ENCODE measurements at places on chromosomes 11 and 22.

GRCh38 chr11:36684840-36685801, 87.1 kb upstream of the RAG2 start:
- DNase-seq, result no peak

DNA sequence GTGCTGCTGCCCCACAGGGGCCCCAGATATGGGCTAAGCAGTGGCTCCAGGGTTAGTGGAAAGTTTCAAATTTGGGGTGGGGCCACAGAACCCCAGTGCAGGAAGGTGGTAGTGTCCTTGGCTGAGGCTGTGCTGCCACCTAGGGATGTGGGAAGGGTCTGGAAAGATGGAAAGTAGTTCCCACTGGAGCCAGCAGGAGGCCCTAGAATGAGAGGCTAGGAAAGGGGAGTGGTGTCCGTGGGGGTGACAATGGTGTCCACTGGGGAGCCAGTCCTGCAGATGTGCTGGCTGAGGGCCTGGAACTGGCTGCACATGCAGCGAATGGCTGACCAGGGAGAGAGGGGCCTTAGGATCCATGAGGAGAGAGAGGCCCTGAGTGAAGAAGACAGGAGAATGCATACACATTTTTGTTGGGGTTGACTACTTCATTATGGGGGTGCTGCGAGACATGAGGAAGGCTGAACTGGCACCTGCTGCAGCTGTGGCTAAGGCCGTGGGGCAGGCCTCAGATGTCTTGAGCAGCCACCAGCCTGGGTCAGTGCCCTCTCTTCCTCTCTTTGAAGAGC, 21.1 kb downstream of the RFPL3 start:
- no peak for DNase-seq

GRCh38 chr22:37212174-37212906, at the start of gene SSTR3:
Gene SSTR3, minus strand, starts transcription at chr22:37212477. Its CDS starts 4,674 bp downstream, at chr22:37207803.
- no peak for DNase-seq

DNA sequence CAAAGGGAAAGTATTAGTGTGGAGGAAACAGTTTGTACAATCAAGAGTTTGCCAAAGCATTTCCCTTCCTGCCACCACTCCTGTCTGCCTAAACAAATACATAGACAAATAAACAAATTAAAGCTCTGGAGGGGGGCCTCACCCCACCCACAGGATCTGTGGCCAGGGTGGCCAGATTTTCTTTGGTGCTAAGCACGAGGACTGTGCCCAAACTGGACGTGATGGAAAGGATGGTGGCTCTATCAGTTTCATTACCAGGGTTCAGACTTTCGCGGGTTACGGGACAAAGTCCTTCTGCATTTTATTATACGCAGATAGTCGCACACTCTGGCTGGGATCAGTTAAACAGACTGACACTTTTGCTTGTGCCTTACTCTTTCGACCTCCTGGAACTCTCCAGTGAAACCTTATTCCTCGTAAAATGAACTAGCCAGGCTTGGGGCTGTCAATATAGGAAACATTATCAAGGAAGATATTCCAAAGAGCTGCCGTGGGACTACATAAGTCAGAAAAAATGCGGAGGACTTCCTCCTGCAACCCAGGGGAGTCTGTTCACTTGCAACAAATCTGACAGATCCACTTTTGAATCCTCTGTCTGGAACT, 11.2 kb downstream of the BARX2 start:
- no peak for DNase-seq

GRCh38 chr11:102061276-102061675, 14.0 kb downstream of the CFAP300 start:
- no peak for DNase-seq

DNA sequence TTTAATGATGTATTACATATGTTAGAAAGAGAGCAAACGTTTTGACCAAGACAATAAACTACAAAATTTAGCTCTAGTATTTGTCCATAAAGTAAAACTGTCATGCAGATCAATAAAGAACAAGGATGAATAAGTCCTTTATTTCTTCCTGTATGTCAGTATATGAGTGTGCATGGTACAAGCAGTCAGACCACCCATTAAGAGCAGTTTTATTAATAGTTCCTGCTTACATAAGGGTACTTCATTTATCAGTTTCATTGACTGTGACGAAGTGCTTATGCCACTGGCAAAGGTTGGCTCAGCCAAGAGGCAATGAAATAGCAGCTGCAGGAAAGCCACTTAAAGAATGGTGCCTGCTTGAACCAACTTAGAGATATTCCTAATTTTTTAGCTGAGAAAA, 913.0 kb upstream of the CNTN5 start:
- DNase-seq, result no peak

- no peak for DNase-seq
Observed at GRCh38 chr11:114774599-114775361, 96.5 kb downstream of the NXPE2 start.

- DNase-seq, result no peak
Observed at GRCh38 chr22:37692627-37693285, 4.1 kb upstream of the TRIOBP start.

DNA sequence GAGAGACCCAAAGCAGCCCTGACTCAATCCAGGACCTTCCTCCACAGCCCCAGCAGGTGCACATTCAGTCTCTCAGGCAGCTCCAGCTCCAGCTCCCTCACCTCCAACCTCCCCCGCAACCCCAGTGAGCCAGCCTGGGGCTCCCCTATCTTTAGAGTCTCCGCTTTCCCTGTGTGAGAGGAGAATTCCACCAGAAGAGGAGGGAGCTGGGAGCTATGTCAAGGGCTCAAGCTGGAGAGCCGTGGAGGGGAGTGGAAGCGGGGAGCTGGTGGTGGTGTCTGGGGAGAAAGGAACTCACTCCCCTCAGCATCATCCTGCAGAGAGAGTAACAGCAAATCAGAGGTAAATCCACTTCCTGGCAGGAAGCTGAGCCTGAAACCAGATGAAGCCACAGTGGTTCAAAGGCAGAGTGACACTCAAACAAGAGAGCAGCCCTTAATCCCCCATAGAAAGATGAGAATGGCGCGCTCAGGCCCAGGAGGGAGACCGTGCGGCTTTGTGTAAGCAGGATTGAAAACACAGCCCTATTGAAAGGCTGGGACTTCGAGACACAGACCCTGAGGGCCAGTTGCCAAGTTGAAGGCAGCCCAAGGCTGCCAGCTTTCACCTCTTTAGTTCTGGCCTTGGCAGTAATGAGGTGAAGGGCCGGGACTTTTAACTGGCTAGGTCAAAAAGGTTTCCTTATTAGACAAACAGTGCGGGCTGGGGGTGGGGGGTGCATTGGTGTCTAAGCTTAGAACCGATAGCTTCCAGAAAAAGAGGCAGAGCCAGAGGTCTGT, 21.4 kb upstream of the CDON start:
- no peak for DNase-seq

GRCh38 chr11:78564490-78565467, 9.9 kb downstream of the NARS2 start:
- no peak for DNase-seq

DNA sequence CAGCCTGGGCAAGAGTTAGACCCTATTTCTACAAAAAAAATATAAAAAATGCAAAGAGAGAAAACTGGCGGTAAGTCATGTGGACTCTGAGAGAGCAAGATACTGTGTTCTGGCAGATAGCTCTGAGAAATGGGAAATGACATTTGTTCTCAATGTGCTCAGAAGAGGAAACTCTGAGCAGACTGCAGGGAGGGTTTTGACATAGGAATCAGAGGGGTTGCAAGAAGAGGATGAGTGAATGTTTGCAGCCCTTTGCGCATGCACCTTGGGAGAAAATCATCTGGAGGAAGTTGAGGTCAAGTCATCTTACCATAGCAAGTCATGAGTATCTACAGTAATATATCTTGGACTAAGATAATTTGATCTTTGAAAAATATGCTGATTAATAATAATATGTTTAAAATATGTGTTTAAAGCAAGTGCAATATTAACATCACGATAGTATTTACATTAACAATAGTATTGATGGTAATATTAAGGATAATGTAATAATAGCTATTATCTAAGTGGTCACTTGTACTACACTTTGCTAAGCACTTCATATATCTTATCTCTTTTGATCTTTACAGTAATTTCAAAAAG, 2.6 kb downstream of the ACER3 start:
- no peak for DNase-seq

GRCh38 chr11:65036931-65037330, 4.1 kb upstream of the SAC3D1 start:
- no peak for DNase-seq

- DNase-seq, result no peak
Observed at GRCh38 chr11:13316528-13316961, 39.0 kb downstream of the BMAL1 start.

- no peak for DNase-seq
Observed at GRCh38 chr11:114148013-114148382, 88.5 kb downstream of the ZBTB16 start.

GRCh38 chr22:28032861-28033260, 113.8 kb upstream of the PITPNB start:
- no peak for DNase-seq

GRCh38 chr11:11065396-11065795, 207.5 kb upstream of the ZBED5 start:
- no peak for DNase-seq

DNA sequence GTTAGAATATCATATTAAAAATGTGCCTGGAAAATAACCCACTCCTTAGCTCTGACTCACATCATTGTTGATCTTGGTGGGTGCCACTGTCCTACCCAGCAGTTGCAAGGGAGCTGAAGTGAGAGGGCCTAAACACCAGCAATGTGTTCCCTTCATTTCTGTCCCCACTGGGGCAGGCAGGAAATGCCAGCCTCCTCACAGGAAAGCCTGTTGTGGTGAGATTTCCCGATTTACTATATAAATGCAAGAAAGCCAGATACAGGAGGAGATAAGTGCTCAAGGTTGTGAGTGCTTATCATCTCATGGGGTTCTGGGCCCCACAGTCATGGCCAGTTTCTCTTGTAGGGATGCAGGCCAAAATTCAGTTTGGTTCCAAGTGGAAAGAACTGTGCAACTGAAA, 15.8 kb upstream of the FLI1 start:
- DNase-seq, result no peak

GRCh38 chr11:117457031-117457785, 129.6 kb downstream of the CEP164 start:
- no peak for DNase-seq

GRCh38 chr11:112784323-112785073, 176.7 kb upstream of the NCAM1 start:
- no peak for DNase-seq

GRCh38 chr11:130115218-130115617, 44.4 kb upstream of the ST14 start:
- DNase-seq, result no peak

- DNase-seq, result no peak
Observed at GRCh38 chr22:29940526-29940925, 57.6 kb downstream of the MTMR3 start.

DNA sequence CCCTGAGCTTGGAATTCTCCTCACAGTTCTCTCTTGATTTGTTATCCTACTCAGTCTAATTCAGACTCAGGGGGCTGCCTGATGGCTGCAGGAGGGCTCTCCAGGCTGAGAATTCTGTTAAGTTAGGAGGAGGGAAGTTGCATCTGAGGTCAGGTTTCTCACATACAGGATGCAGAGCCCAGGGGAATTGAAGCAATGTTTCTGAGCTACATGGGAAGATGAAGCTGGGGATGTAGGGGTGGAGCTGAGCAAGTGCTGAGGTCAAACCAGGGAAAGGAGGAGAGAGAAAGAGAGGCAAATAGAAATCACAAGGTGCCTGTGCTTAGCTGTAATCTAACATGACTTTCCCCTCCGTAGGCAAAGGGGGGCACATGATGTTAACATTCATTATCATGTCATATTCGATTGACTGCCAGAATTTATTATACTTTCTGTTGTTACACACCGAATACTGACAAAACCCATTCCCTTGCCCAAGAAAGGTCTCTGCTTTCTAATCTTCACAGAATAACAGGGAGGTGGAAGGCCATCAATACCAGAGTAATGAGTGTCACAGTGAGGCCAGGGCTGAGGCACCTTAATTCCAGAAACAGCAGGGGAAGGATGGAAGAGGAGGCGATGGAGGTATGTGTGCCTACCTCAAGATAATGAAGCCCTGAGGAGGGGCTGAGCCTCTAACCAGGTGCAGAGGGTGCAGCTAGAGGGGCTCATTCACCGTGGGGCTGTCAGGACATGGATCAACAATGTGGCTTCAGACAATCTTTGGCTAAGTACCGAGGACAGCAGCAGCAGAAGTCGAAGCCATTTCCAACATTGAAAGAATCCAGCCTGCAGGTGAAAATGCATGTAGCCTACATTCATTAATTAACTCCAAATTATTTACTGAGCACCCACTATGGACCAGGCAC, 205.4 kb upstream of the SNX19 start:
- DNase-seq, result no peak

DNA sequence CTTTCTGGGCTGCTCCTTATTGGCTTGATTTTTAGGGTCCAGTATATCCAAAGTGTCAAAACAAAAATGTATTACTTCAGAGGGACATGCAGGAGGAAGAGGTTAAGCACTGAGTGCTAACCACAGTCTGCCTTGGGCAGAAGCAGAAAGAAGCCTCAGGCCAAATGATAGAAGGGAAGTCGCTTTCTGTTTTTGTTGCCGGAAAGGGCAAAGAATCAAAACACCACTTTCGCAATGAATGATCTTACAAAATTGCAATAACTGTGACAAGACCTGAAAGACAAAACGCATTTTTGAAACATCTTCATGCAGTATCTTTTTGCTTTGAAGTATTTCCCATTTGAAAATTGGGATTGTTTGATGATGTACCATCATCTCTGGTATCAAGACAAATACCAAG, 70.1 kb upstream of the PICALM start:
- no peak for DNase-seq

DNA sequence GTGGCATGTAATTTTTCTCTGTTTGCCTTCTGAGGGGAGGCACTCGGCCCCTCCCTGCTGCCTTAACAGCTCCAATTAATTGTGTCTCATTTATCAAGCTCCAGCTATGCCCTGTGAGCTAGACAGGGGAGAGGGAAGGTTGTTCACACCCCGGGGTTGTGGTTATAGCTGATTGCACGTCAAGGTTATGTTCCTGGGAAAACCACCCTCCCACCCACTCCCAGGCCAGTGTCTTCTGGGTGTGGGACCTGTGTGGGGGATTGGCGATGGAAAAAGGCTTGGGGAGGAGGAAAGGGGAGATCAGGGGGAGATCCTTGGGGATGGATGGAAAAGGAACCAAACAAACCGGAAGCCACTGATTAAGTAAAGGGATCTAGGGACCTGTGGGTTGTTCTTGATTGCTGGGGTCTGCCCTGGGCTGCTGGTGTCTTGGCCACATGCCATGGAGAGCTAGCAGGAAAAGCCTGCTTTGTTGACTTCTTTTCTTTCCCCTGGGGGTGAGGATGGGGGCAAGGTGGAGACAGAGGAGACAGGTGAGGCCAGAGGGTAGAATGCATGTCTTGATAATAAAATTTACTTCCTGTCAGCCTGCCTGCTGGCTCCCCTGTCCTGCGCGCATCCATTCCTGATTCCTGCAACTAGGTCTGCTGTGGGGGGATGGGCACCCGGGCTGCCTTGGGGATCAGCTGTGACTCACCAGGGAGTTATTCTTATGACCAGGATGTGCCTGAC, 13.5 kb upstream of the SORL1-AS1 start:
- no peak for DNase-seq
